ENCODE measurements at places on chromosomes 2 and 18.

- no peak for DNase-seq
These were observed 57.6 kb downstream of the SCN1A start for GRCh38 chr2:166070231-166070630.

DNA sequence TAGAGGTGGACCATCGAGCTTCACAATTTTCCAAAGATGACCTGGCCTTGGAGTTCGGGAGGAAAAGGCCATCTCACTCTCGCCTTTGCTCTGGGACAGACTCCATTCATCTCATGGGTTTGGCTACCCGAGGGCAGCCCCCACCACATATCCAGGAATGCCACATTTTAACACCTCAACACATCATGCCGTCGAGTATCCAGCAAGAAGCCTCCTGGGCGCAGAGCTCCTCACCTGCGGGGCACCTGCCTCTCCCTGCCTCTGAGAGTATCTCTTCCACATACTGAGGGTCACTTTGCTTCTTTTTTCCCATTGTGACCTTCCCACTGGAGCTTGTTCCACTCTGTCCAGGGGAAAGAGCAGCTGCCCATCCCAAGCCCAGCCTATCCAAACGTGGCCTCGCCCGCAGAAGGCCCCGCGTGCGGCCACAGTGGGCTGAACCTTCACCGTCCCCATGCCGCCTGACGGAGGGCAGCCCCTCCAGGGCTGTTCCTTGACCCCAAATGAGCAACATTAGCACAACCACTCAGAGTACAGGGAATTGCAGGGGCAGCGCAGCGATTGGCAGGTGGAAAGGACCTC is 5.5 kb upstream of the LIMS2 start:
- no peak for DNase-seq

DNA sequence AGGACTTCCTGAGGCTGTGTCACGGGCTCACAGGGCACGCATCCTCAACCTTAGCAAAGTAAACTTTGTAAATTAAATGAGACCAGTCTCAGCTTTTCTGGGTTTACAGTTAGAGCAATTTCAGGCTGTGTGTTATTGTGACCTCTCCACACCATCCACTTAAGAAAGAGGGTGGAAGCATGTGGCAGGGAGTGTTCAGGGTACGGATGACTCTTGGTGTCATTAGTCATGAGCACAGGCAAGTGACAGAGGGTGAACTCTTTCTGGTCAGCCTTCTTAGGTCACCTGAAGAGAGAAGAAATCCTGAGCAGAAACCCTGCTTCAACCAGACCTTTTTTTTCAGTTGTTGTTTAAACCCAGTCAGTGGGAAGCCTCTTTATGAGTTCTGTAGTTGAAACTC is 207.9 kb downstream of the ICOS start:
- DNase-seq, result no peak

DNA sequence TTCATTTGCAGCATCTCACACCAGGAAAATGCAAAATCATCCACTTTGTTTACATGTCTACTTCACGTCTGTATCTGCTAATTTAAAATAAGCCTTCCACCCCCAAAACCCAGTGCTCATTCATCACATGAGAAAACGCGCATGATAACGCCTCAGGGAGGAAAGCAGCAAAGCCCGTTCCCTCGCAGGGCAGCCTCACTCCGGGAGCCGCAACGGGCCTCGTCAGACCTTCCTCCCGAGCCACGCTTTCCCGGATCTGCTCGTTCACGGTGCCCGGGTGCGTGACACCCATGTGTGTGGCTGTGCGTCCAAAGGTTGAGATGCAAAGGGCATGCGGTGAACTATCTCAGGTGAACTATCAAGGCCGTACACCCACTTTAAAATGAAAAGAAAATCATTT is 59.8 kb downstream of the NDUFA10 start:
- DNase-seq, result no peak

GRCh38 chr2:79272616-79273015 is 113.1 kb upstream of the REG3A start:
- DNase-seq, result no peak

DNA sequence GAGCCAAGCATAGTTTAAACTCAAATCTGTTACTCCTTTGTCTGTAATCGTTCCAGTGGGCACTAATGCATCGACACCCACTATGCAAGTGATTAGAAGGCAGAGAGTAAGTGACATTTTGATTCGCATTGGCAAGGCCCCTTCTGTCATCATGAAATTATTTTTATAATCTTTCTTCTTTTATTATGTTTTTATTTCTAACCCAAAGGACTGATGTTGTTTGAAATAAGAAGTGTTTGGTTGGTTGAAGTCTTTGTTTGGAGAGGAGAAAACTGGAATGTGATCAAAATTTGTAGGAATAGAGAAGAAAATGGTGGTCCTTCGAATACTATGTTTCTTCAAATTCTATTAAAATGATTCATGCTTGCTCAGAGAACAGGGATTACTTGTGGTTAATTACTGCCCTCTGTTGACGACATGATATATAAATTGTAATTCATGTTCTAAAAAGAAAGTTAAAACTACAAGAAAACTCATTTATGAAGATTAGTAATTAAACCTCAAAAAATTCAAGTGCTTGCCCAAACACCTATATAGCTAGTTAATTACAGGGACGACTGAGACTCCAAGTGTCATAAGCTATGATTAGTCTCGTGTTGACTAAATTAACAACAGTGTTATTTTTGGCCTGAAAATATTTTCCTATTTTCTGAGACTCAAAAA is 26.4 kb upstream of the TFPI start:
- no peak for DNase-seq

- DNase-seq, result no peak
These were observed 68.4 kb upstream of the ITM2C start for GRCh38 chr2:230796280-230796862.

DNA sequence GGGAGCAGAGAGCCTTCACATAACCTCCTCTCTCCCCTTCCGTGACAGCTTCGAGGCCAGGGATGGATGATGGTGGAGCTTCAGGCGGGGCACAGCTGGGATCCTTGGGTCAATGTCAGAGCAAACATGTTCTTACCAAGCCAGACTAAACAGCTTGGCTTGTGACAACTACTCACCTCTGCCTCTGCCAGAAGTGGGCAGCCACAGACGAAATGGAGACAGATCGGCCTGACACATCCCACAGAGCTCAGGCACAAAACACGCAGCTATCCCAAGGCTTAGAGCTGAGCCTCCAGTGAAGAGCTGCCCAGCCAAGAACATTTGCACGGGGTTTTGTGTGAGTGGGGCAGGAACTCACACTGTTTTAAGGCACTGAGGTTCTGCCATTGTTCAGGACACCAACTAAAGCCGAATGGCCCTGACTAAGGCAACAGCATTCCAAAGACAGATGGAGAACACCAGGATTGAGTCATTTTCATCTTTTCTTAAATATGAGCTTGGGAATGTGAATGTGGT is 12.8 kb downstream of the PXDN start:
- DNase-seq, result no peak

GRCh38 chr2:203451689-203452088 is 83.4 kb downstream of the RAPH1 start:
- no peak for DNase-seq

DNA sequence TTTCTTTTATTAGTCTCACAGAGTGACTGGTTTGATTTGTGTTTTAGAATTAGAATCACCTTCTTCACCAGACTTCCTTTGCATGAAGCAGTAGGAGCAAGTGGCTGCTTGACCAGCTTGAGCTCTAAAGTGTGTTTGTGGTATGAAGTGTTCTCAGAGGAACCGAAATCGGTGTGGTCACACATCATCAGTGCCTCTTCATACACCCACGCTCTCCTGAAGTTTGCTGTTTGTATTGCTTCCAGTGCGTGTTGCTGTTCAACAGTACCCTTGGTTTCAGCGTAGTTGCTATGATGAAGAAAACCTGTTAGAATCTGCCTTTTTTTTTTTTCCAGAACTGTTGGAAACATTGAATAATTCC is 77.9 kb downstream of the LIMS1 start:
- DNase-seq, result no peak

DNA sequence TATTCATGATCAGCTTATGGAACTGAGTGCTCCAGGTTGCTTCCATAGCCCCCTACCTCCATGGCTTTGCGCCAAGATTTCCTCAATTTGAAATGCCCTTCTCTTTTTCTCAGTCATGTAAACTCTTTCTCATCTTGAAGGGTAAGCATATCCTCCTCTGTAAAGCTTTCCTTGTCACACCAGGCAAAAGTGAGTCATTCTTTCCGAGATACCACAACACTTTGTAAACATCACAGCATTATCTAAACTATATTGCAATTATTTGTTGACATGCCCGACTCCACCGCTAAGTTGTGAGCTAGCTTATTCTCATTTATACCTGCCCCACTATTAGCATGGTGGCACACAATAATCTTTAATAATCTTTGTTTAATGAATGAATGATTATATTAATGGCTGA is 419.5 kb upstream of the CHST9 start:
- no peak for DNase-seq

DNA sequence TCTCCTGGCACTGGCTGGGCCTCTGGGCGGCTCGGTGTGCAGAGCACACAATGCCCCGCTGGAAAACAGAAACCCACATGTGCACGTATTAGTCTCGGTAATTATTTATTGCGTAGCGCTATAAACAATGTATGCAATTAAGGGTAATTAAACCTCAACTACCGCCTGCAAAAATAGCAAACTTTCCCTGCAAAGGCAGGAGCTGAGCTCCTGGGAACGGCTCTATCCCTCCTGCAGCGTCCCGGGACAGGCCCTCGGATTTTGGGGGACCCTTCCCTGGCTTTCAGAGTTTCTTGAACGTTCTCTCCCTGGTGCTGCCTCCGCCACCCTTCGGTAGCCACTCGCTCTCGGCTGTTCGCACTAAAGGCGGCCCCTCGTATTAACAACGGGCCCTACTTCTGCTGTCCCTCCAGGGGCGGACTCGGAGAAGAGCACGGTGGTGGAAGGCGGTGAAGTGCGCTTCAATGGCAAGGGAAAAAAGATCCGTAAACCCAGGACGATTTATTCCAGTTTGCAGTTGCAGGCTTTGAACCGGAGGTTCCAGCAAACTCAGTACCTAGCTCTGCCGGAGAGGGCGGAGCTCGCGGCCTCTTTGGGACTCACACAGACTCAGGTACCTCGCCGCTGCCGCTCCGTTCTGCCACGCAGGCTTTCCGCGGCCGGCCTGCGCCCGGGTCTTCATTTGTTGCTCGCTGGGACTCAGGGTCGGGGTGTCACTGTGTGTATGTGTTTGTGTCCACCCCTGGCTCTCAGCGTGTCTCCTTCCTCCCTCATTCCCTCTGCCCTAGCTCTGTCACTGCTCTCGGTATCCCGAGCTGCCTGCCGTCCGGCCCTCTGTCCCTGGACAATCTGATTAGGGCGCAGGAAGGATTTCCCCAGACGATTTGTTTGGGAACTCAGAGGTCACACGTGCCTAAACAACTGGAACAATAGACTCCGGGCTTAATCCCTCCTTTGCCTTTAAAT is 1.2 kb downstream of the DLX1 start:
- no peak for DNase-seq
